Testis (tissue), 5 donors: ENCODE measurements at places on chromosomes 7 and 10. TPM values are rescaled to one million over a fixed set of nuclear protein-coding genes. Genes with fewer than 3 reads are reported as not detected.

DNA sequence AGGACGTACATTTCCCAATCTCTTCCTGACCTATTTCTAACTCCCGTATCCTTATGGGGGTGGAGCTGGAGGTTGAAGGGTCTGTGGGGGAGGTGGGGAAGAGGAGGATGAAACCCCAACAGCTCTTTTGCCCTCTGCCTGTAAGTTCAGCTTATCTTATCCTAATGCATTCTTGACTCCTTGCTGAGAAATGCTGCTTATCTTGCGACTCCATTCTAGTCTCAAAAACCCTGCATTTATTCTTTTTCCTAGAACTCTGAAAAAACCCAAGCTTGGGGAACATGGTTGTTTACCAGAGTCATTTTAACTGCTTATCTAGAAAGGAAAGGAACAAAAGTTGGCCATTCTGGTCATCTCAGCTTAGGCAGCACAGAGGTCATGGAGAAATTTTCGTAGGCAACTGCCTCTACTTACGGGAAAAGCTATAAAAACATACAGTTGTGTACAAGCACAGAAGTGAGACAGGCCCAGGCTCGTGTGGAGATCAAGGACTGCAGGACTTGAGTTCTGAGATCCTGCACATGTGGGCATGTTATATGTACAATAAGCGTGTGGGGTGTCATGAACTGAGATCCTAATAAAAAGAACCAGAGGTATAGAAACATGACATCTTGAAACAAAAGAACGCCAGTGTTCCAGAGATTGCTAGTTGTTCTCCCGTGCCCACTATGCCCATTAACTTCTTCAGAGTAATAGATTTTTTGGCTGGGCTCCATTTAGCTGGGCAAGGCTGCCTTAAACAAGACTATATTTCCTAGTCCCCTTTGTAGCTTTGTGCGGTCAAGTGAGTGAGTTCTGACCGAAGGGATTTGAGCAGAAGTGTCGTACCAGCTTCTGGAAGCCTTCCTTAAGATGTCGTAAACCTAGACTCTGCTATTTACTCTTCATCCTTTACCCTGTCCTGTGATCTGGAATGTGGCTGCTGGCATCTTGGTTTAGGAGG is 9.6 kb downstream of the INMT start:
- peak; percentile 64 for DNase-seq

GRCh38 chr7:92785923-92786322 is 50.5 kb downstream of the CDK6 start:
- DNase-seq = no peak

DNA sequence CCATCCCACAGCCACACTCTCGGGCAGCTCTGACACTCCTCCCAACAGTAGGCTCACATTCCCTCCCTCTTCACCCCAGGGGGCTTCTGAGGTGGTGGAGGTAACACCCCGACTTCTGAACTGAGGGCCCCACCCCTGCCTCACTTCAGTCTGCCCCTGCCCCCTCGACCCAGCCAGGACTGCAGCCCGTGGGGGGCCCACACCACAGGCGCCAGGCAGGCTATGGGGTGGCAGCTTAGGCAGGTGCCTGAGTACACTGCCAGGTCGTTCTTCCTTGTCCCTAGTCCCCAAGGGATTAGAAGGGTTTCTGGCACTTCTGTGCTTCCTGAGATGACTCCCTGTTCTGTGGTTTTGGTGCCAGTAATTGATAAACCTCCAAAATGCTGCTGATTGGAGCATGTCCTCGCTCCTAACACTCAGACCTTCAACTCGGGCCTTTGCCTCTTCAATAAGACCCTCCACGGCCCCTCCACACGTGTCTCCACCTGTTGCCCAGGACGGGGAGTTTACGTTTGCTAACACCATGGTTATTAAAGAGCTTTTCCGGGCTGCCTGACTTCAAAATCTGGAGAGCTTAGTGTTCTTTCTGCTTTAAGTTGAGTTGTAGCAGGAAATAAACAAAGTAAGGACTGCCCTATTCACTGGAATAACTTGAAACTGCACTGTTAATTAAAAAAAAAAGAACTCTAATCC is 23.8 kb upstream of the LARP4B start:
- no peak for DNase-seq

GRCh38 chr10:114664127-114664526 is 6.1 kb upstream of the ABLIM1 start:
- DNase-seq = no peak

- DNase-seq = no peak
Observed at GRCh38 chr10:1594372-1595241, 142.7 kb downstream of the ADARB2 start.

DNA sequence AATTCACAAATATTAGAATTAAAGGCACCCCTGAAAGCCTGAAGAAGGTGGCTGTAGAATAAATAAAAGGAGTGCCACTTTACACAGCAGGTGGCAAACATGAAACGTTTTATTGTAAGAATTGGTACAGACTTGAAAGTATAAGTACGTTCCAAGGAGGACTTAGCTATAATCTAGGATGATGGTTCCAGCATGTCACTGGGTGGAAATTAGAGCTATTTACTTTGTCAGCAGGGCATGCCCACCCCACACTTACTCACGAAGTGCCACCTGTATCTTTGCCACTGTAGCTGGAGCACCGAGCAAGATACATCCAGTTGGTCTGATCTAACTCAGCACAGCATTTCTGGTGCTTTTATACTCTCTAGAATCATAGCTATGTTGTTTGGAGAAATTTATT is 97.8 kb downstream of the GRM8 start:
- no peak for DNase-seq

DNA sequence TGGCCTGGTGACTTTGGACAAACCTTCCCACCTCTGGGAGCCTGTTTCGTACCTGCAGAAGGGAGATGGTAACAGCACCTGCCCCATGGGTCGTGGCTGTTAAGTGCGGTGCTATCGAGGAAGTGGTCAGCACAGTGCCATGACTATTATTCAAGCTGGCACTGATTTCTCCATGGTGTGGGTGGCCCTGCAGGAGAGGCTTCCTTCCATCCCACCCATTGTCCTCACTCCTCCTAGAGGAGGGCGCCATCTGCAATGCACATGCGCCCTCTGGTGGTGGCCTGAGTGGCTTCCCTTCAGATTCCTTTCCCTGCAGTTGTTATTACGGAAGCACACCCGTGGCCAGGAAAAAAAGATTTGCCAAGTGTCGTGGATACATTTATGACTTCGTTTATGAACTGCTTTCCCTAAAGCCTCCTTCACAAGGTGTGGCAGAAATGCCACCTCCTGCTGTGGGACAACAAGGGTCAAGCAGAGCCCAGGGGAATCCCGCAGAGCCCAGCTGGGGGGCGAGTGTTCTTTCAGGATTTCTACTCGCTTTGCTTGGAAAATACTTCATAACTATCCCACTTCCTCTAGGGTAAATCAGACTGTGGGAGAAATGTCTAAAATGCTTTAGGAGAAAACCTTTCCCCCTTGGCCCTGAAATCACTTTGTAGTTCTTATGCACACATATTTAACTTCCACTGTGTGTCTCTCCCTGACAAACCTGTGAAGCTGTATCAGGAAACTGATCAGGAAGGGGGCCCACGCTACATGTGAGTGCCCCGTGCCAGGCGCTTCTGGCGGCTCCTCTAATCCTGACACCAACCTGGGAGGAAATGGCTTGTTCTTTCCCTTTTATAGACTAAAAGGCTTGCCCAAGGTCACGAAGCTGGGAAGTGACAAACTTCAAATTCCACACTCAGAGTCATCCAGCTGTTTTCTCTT is 98.0 kb upstream of the ANLN start:
- peak; percentile 92 for DNase-seq

DNA sequence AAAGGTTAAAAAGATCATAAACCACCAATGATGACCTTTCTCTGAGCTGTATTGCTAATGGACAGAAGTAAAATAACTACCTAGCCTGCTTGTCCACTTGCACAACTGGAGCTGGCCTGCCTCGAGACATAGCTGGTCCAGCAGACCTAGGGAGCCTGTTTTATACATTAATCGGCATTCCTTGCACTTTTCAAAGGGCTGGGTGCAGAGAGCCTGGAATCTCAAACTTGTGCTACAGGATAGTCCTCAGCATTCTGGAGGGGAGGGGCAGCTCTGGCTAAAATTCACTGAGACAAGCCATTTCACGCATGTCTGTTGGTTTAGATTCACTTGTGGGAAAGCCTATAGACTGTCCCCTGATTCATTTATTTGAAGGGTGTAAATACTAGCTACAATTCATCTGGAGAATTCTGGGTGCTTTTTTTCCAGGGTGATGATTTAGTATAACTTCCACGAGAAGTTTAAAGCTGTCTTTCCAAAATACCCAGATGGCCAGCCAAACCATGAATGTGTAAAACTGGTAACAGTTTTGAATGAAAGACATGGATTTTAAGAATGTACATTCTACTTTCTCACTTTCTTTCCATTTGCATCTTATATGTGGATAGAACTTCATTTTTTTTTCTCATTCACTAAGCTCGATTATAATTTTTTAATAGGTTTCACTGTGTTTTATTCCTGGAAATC is 389.4 kb downstream of the KCNMA1 start:
- DNase-seq = no peak

GRCh38 chr10:12888470-12888869 is 113.0 kb downstream of the CCDC3 start:
- DNase-seq = peak; percentile 58

DNA sequence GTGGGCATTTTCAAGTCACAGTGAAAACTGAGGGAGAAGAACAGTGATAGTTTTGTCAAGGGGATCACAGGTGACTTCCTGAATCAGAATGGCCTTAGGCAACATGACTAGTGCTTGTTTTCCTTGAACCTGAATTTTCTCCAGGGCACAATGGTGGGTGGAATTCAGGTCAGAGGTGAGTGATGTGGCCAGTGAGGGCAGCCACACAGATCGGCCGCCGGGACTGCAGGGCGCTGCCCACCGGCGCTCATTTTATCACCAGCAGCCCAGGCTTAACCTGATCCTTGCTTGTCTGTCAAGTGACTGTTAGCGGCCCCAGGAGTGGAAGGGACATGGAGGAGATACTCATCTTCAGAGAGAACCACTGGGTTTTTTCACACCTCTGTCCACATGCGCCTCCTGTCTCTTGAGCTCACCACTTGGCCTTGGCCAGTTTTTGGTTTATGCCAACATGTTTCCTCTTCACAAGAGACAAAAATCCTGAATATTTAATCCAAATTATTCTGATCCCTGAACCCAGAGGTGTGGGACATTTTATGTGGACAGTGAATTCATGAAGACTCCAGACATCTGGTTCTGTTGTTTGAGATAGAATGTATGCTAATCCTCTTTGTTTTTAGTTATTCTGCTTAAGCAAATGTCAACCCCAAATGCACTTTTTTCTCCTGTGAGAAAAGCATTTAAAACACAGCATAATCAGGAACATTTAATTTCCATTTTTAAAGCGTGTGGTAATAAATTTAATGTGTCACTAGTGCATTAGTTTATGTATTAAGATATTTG is 108.7 kb downstream of the DOCK1 start:
- no peak for DNase-seq

DNA sequence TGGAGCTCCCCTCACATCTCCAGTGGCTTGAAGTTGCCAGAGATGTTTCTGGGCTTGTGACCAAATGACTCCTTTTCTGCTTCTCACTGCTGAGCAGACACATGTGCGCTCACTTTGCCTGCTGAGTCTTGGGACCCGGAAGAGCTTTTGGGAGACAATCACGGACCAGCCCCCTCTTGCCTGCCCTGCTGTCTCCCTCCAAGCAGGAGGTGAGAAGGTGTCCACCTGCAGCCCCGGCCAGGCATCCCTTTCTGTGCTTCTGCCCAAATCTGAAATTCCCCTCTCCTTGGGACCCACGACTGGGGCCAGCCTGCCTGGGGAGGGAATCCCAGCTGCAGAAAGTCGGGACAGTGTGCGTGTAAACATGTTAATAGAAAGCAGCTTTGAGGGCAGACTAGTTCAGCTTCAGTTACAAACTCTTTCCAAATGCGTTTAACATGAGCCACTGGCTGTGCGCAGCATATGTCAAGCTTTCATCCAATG is 31.7 kb downstream of the HTRA1 start:
- DNase-seq = peak; percentile 67

- no peak for DNase-seq
Observed at GRCh38 chr7:101950450-101951119, 133.2 kb downstream of the CUX1 start.

GRCh38 chr10:15144788-15145187 is 23.7 kb downstream of the NMT2 start:
- DNase-seq = no peak

DNA sequence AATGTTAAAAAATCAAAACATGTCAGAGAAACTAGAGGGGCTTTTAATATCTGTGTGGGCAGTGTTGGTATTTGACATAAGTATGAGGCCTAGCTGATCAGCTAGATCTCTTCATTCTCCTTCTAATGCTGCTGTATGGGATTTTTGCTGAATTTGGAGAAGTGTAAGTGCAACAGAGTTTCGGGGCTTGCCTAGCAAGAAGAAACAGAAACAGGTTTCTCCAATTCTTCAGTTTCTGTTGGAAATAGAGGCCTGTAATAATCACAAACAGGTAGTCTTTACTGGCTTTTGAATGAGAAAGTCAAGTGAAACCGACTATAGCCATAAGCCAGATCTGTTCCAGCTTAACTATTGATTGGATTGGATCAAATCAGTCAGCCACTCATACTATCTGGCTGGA is 96.4 kb upstream of the PCLO start:
- DNase-seq = no peak

- DNase-seq = no peak
Observed at GRCh38 chr10:73759512-73760115, 15.4 kb downstream of the SEC24C start.

DNA sequence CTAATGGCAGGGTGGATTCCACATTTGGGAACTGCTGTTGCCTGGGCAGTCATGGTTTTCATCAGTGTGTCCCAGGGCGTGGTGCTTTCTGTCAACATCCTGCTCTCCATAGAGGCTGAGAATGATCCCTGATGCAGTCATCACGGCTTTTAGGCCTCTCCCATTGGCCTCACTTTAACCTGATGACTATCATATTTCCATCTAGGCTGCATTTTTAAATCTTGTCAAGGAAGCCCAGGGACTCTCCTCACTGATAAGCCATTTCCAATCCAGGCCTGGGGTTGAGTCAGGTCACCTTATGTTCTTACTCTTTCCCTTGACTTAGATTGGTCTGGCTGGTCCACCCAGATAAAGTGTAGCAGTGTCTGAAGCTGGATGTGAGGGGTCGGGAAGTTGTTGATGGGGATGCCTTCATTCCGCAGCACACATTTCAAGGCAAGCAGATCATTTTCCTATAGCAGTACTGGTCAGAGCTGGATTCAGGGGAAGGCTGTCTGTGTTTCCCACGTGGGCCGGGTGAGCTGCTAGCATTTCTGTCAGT is 177.0 kb downstream of the AUTS2 start:
- no peak for DNase-seq

GRCh38 chr7:157906583-157906982 is 569.8 kb downstream of the DNAJB6 start:
- no peak for DNase-seq

Gene COL26A1
- 3.1 TPM for polyA plus RNA-seq

Gene CLRN3
- not detected for polyA plus RNA-seq

Gene CRCP
- 23.7 TPM for polyA plus RNA-seq

Gene NPSR1
- polyA plus RNA-seq = 0.54 TPM

Gene FBXL13
- polyA plus RNA-seq = 28.6 TPM

Gene FKBP9
- 43.5 TPM for polyA plus RNA-seq

Gene RSPH10B
- 54.7 TPM for polyA plus RNA-seq

Gene CCDC6
- 21.1 TPM for polyA plus RNA-seq
